NCI-H1417 (cell line): ENCODE measurements at places on chromosomes 7 and 10.
A peak's percentile ranks its signal among the peaks of the same experiment; 100 is the strongest.

DNA sequence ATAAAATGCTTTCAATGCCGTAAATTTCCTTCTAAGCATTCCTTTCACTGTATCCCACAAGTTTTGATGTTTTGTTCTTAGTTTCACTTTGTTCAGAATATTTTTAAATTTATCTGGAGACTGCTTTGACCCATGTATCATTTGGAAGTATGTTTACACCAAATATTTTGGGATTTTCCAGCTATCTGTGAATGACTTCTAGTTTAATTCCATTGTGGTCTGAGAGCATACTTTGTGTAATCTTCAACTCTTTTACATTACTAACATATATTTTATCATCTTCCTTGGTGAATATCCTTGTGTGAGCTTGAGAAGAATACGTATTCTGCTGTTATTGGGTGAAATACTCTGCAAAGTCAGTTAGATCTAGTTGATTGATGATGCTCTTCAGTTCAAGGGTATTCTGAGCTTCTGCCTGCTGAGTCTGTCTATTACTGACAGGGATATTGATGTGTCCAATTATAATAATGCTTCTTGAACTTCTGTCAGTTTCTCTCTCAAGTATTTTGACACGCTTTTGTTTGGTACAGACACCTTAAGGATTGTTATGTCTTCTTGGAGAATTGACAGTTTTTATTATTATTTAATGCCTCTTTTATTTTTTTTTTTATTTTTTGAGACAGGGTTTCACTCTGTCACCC is 31.6 kb downstream of the MKLN1 start:
- peak; percentile 9 for DNase-seq

DNA sequence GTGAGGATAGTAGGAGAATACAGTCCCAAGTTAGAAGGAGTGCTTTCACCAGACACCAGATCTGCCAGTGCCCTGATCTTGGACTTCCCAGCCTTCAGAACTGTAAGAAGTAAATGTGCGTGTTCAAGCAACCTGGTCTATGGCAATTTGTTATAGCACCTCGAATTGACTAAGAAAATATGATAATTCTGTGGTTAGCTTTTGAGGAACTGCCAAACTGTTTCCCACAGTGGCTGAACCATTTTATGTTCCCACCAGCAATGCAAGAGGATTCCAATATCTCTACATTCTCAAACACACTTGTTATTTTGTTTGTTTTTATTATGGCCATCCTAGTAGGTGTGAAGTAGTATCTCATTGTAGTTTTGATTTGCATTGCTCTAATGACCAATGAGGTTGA is 47.0 kb downstream of the RBM20 start:
- no peak for DNase-seq

DNA sequence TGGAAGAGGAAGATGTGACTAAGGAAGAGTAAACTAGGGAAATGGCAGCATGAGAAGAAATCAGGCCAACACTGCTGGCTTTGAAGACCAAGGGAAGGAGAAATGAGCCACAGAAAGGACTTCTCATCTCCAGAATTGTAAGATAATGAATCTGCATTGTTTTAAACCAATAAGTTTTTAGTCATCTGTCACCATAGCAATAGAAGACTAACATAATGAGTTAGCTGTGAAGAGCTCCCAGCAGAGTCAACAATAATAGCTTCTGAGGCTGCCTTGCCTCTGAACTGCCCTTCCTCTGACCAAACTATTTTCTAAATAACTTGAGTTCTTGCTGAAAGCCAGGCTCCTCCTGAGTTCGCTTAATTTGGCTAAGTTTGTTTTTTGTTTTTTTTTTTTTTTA is 103.6 kb downstream of the CACNA2D1 start:
- DNase-seq: no peak

GRCh38 chr7:16589881-16590280 is 55.7 kb downstream of the ANKMY2 start:
- DNase-seq: no peak

GRCh38 chr7:88357294-88357693 is 50.6 kb upstream of the STEAP4 start:
- no peak for DNase-seq

DNA sequence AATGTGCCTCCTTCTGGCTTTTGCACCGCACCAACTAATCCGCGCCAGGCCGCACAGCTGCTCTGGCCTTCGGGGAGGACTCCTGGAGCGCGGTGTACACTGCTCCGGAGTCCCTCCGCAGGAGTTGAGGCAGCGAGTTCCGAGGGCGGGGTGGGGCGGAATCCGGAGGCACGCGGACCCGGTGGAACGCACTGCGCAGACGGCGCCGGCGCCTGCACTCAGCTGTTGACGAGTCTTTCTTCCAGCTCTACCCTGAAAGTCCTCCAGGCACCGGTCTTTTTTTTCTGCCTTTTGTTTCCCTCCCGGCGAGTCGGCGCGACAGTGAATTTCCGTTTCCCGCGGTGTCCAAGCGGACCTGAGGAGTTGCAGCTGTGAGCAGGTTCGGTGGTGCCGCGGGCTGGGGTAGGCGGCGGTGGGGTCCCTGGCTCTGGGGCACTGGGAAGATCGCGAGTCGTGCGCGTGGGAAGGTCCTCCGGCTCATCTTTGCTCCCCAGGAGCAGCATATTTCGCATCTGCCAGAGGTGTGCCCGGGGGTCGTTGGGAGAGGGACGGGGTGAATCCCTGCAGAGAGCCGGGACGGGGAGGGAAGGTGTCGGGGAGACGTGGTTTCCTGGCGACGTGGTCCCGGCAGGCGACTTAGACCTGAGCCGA is 44.1 kb downstream of the SFTPD start:
- peak; percentile 78 for DNase-seq

GRCh38 chr7:82821037-82821436 is 341.6 kb downstream of the PCLO start:
- no peak for DNase-seq

- DNase-seq: no peak
Observed at GRCh38 chr7:24741679-24742505, 15.4 kb downstream of the GSDME start.

GRCh38 chr7:83478616-83479015 is 170.3 kb downstream of the SEMA3E start:
- no peak for DNase-seq

- DNase-seq: peak; percentile 91
Observed at GRCh38 chr7:27095897-27096767, at the start of gene HOXA1. Gene HOXA1 (minus strand): TSS chr7:27096000. CDS start chr7:27095912, 88 bp downstream.

DNA sequence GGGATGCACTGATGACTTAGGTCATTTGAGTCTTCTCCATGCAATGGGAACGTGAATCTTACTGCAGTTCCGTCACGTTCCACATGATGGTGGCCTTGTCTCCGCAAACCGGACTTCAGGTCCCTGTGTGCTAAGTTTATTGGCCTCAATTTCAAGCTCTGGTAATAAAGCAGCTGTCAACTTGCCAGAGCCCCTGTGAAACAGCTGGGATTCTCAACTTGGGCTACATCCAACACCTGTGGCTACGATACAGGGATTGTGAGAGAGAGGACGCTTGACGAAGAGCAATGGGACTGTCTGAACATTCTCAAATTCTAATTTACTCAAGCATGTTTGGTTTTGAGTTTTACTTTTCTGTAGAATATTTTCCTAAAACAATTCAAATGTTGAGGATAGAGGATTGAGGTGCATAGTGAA is 174.2 kb downstream of the PTN start:
- peak; percentile 68 for DNase-seq

DNA sequence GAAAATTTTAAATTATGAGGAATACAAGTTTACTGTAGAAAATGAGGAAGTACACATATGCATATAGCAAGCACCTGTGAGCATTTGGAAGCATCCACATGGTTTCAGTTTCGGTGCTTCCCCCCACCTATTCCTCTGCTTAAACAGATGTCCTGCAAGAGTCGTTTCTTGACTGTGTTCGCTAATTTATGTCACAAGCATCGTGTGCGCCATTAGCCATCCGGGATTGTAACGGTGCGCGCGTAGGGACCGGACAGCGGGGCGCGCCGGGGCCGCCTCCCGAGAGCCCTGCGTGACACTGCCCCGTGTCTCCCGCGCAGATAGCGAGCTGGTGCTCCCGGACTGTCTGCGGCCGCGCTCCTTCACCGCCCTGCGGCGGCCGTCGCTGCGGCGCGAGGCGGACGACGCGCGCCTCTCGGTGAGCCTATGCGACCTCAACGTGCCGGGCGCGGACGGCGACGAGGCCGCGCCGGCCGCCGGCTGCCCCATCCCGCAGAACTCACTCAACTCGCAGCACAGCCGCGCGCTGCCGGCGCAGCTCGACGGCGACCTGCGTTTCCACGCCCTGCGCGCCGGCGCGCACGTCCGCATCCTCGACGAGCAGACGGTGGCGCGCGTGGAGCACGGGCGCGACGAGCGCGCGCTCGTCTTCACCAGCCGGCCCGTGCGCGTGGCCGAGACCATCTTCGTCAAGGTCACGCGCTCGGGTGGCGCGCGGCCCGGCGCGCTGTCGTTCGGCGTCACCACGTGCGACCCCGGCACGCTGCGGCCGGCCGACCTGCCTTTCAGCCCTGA is 90.9 kb downstream of the NEURL1 start:
- DNase-seq: no peak

- DNase-seq: peak; percentile 79
Observed at GRCh38 chr7:118195837-118196474, 12.0 kb downstream of the LSM8 start.

- DNase-seq: no peak
Observed at GRCh38 chr7:2803342-2803692, 40.8 kb downstream of the GNA12 start.

DNA sequence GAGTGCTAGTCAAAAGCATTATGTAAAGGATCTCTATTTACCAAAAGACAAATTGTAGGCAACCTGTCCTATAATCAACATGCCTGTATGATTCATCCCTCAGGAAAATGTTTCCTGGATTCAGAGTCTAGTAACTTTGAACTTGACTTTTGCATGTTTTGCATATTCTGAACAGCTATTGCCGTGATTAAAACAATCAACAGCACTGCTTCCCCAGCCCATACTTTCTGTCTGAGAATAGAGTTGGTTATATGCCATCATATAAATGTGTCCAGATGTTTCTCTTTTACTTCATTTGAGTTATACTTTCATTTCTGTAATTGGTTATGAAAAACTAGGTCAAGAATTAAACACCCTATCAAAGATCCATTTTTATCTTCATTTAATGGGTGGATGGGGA is 83.5 kb downstream of the ZMYND11 start:
- DNase-seq: no peak
